ENCODE measurements at places on chromosomes 3 and 15. TPM values are rescaled to one million over a fixed set of nuclear protein-coding genes. Genes with fewer than 3 reads are reported as not detected.

DNA sequence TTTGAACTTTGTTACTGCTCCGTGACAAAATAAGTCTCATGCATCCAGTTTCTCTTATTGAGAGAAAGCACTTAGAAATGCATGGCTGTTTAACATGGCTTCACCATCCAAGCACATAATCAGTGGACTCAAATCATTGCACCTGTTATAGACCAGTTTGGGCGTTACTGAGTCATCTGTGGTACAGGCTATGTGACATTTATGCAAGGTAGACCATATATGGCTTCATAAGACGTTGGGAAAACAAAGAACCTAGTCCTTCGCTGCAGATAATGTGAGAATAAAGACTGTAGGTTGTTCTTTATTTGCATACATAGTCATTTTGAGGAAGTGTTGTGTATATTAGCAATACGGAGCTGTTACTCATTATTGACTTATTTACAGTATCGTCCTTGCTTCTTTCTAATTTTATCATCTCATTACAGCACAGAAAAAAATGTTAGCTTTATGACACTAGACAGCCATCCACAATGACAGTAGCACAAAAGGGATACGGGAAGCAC lies 374.7 kb downstream of the IL5RA start:
- DNase-seq: no peak

DNA sequence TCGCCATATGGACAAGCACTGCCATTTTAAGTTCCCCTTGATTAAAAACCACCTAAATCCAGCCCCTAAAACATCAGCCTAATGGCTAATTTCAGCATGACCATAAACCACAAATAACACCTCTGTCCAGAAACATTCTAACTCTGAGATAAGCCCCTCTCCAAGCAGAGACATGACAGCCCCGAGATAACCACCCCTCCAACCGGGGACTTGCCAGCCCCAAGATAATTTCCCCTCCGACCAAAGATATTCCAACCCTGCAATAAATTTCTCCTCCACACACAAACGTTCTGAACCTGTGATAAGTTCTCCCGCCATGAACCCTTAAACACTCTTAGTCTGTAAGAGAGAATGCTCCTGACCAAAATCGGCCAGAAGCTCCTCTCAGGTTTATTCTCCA lies 586.8 kb downstream of the EDEM1 start:
- DNase-seq: no peak

- no peak for DNase-seq
Measured at GRCh38 chr3:141307351-141308059, 60.8 kb upstream of the ZBTB38 start.

DNA sequence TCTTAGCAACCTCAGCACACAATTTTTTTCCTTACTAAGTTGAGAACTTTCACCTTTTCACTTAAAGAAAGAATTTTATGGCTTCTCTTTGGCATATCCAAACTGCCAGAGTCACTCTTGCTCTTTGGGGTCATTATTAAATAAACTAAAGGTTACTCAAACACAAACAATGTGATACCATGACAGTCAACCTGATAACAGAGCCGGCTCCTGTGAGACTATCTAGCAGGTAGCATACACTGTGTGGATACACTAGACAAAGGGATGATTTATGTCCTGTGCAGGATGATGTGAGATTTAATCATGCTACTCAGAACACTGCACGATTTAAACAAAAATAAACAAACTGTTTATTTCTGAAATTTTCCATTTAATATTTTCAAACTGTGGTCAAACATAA lies 35.6 kb downstream of the LRRFIP2 start:
- DNase-seq: no peak

DNA sequence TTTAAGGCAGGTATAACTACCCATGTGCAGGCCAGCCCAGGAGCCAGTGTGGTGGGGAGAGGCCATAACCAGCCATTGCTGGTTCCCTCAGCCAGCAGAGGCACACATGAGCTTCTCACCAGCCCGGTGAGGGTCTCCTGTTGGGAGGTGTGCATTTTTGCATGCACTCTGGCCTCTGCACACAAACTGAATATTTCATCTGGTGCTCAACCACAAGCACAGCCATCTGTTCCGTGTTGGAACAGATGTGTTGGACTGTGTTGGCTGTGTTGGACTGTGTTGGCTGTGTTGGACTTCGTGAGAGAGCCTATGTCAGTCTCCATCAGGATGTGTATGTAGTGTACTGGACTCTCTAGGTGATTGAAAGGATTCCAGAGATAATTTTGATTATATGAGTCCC lies 67.2 kb downstream of the RPL39L start:
- no peak for DNase-seq

DNA sequence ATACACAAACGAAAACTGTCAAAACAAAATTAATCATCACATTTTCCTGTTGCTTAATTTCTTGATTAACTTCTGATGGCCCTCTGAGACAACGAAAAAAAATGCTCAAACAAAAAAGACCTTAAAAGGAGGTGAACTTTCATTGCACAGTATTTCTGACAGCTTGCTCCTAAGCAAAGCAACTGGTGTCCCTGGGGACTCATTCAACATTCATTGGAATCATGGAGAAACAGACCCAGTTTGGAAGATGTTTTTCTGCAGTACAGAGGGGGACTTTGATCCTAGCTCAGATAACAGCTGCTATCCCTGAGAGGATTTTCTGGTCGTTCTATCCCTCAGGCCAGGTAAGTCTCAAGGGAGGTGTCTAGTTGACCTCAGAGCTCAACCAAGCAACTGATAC lies 378.7 kb upstream of the ATP11B start:
- no peak for DNase-seq

DNA sequence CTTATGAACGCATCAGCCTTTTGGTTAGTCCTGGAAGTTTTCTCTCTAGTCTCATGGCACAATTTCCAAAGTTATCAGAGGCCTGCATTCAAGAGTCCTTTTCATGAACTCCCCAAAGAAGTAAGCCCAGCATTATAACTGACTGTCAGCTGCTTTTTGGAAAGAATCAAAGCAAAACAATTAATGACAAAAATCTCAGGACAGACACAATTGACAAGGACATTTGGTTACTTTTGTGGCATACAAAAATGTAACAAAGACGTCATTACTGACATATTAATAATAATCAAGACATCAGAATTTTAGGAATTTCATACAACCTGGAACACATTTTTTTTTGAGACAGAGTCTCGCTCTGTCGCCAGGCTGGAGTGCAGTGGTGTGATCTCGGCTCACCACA lies 21.2 kb downstream of the KATNBL1 start:
- no peak for DNase-seq

DNA sequence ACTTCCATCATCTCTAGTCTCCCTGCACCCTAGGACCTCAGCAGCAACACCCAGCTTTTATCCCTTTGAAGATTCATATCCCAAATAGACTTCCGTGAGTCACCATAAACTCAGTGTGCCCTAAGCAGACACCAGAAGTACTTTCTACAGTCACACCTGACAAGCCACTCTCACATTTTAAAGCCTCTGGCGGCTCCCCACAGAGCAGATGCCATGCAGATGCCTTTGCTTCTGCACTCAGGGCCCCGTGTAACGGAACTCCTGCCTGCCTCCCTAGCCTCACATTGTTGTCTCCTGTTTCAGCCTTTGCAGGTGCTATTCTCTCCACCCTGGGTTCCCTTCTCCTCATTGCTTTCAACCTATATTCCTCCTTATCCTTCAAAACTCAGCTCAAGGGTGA lies 155.5 kb upstream of the SLC24A5 start:
- no peak for DNase-seq

DNA sequence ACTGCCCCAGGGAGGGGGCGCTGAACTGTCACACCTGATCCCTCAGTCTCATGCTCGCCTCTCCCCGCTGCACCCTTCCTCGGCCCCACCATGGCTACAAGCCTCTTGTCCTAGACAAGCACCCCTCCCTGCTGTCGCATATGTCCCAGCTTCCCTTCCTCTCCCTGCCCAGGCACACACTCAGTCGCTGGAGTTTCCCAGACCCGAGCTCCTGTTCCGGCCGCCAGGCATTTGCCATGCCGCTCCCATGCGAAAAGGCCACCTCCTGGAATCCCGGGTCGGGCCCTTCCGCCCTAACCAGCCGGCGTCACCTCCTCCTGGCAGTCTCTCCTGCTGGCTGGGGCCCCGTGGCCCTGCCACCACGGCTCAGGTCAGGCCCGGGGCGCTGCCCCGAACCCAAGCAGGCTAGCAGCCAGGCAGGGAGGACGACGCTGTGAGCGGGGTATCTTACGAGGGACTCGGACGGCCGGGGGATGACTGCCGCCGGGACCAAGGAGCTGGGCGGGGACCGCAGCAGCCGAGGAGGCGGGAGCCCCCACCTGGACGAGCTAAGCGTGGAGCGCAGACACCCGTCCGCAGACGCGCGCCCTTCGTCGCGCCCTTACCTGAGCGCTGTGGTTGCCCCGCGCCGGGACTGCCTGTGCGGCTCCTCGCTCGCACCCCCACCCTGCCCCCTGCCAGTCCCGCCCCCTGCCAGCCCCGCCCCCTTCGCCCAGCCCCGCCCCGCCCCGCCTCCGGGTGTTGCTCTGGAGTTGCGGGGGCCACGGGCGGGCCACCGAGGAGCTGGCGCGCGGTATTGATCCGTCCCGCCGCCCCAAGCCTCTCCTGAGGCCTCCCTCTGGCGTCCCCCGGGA lies at the start of gene ALS2CL:
Gene ALS2CL, minus strand, starts transcription at position 642 of the 854 bp plus-strand sequence. CDS start 4,239 bp downstream, outside the sequence.
- peak; percentile 69 for DNase-seq

GRCh38 chr3:70849911-70850699 lies 537.7 kb upstream of the MDFIC2 start:
- DNase-seq: no peak

DNA sequence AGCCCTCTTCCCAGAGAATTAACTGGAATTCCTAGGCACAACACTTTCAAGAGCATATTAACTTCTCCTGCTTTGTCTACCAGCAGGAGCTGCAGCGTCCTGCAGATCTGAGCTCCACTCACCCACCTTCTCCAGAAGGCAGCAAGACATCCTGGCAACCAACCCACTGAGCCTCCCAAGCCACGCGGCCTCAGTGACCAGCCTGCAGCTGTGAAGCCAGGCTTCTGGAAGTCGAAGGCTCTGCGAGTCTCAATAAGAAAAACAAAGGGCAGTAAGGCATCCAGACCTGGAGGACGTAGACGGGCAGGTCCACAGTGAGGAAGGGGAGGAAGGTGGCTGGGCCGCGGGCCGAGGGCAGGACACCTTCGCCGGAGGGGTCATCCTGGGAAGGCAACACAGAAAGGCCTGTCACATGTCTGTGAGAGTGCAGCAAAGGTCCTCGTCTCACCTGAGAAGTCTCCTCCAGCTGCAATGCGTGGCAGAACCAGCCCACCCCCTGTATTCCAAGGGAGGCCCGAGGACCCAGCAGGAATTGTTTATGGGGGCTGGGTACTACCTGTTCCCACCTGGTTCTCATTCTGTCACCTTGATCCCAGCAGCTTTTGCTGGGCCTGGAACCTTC lies 36.2 kb downstream of the ZXDC start:
- peak; percentile 39 for DNase-seq

DNA sequence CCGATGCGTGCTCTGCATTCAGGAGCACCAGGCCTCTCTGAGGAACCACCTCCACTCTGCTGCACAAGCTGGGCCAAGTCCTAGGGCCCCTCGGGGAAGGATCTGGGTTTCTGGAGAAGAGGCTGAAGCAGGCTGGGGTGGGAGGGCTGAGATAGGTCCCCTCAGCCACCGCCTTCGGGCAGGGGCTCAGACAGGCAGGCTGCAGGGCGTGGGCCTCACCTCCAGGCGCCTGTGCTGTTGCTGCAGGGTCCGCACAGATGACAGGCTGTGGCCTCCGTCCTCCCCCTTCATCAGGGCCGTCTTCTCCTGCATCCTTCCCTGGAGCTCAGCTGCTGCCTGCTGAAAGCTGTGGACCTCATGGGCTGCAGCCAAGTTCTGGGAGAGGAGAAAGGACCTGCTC lies 15.2 kb downstream of the PLA2G4B start:
- no peak for DNase-seq

DNA sequence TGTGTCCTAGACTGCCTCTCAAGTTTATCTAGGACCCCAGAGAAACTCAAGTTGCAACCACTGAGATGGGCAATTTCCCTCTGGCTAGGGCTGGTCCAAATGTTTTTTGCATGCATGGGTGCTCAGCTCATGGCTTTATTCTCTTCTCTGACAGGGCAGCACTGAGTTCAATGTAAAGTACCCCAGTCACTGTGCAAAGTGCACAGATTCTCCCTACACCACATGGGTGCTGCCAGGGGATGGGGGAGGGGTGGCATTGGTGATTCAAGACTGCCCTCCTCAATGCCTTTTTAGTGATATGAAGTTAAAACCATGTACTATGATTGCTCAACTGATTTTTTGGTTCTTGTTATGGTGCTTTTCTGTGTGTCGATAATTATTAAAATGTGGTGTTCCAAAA lies 14.8 kb upstream of the RAD51 start:
- no peak for DNase-seq

DNA sequence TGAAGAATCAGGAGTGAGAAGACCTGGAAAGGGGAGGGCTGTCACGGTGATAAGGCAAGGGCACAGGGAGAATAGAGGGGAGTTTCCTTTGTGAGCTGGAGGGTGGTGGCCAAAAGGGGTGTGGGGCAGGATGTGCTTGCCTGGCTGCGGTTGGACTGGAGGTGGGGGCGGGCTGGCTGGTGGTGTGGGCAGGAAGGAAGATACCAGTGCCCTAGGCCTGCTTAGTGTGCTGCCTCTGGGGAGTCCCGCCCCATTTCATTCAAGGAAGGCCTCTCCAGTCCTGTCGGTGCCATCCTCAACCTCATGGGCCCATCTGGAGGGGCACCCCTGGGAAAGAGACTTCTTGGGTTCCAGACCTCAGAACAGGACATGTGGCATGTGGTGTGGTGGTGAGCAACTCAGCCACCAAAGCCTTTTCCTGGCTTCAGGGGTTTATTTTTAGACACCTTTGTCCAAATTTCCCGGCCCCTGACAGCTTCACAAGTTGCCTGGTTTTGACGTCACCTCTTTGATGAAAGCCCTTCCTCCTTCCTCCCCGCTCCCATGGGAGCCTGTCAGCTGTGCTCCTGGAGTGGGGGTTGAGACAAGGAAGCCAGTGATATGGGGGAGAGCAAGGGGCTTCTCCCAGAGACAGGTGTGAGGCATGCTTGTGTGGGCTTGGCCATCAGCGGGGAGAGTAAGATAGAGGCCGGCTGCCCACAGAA lies 15.6 kb downstream of the TEX264 start:
- DNase-seq: peak; percentile 89

- DNase-seq: no peak
Measured at GRCh38 chr3:182716114-182716688, 77.1 kb upstream of the ATP11B start.

Gene CNTN3
- total RNA-seq: not detected

Gene FEZF2
- not detected for total RNA-seq

Gene SPATA12
- not detected for total RNA-seq

Gene ACTC1
- not detected for total RNA-seq

Gene RBSN
- 14.2 TPM for total RNA-seq

Gene PPP1R14D
- total RNA-seq: not detected

Gene MKRN2OS
- total RNA-seq: not detected

Gene ZDHHC23
- total RNA-seq: 1.7 TPM

Gene ZNF774
- 0.50 TPM for total RNA-seq
